Epithelial cell of proximal tubule (primary cell): ENCODE measurements at places on chromosomes 6 and 20. TPM values are rescaled to one million over a fixed set of nuclear protein-coding genes. Genes with fewer than 3 reads are reported as not detected.

- DNase-seq = peak; percentile 84
These were observed 46.4 kb upstream of the NT5E start for GRCh38 chr6:85403331-85404015.

The ADGB gene
- not detected in 2 replicates for total RNA-seq

The MACROD2 gene
- 0.23 and 0.51 TPM in 2 replicates for total RNA-seq

DNA sequence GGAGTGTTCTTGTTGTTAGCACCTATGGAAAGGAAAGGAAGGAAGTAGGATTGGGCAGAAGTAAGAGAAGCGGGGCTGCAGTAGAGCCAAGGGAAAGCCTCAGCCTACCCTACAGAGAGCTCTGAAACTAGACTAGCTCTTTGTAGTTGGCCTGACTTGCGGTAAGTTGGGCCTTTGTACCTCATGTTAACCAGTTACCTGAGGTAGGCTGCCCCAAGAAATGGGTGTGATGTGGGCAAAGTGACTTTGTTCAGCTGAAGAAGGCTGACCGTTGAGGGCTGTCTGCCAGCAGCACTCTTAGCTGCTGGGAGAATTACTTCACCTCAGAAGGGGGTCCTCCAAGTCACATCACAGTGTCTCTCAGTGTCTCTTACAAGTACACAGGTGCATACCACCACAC lies 54.9 kb upstream of the FAM184A start:
- no peak for DNase-seq

DNA sequence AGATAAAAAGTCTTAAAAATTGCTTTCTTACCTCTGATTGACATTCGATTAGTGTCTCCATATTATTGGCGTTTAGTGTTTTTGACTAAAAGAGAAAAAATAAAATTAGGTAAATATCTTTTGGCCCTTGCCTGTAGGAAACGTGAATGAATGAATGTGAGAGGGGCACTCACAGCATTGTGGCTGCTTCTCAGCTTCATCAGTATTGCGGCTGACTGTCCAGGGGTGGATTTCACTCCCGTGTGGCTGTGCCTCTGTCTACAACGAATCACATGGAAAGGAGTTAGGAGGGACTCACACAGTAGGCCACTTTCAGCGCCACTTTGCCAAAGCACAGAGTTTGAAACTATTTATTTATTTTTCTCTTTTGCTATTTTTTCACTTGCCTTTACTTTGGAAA lies 844 bp downstream of the TAGAP start:
- no peak for DNase-seq

- DNase-seq = no peak
These were observed 82.2 kb downstream of the SNAP25 start for GRCh38 chr20:10300582-10301446.

GRCh38 chr20:46820682-46821081 lies 74.0 kb upstream of the EYA2 start:
- no peak for DNase-seq

GRCh38 chr6:2259002-2259494 lies 13.6 kb upstream of the GMDS start:
- DNase-seq = no peak
